ENCODE measurements at places on chromosomes 1 and 21.

GRCh38 chr1:224784265-224785039 lies 145.0 kb upstream of the DNAH14 start:
- peak; percentile 12 for DNase-seq

- DNase-seq, result no peak
These were observed 4.4 kb downstream of the PLEKHO1 start for GRCh38 chr1:150154143-150154542.

DNA sequence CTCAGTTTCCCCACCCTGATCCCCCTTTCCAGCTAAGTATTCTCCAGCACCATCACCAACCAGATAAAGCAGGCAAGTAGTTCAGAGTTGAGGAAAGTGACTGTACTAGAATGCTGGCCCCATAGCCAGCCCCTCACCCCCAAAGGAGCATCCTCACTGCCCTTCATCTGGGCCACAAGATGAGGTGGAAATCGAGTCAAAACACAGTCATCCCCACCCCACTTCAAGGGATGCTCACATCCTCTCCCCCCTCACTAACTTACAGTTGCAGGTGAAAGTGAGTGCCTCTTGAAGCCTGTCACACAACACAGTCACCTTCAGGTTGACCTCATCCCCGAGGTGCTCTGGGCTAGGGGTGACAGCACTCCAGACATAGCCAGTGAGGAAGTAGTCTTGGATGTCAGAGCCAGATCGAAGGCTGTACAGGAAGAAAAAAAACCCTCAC lies 30.4 kb downstream of the PIK3C2B start:
- DNase-seq, result no peak

DNA sequence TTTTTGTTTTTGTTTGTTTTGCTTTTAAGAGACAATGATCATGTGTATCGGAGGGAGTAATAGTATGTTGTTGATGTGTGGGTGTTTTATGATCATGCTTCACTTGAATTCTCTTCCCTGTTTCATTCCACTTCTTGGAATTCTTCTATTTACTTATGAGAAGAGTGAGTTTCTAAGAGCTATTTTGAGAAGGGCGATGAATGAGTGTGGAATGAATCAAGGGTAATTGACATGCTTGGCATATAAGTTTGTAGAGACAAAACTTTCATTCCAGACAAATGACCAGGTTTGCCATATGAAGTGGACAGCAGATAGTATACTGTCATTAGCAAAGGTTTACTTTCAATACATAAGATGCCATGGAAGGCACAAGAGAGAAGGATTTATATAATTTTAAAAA lies 42.3 kb upstream of the PDC start:
- peak; percentile 30 for DNase-seq

GRCh38 chr1:12153181-12153785 lies 13.5 kb upstream of the TNFRSF1B start:
- DNase-seq, result peak; percentile 68

DNA sequence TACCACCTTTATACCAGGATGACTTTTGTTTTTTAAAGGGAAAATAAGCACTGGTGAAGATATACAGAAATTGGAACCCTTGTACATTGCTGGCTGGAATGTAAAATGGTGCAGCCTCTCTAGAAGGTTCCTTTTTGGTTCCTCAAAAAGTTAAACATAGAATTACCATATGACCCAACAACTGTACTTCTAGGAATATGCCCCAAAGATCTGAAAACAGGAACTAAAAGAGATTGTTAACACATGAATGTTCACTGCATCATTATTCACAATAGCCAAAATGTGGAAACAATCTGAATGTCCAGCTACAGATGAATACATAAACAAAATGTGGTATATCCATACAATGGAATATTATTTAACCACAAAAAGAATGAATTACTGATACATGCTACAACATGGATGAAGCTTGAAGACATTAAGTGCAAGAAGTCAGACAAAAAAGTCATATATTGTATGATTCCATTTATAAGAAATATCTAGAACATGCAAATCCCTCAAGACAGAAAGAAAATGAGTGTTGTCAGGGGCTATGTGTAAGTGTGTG lies 84.9 kb upstream of the DMRTA2 start:
- DNase-seq, result no peak

- no peak for DNase-seq
These were observed 124.8 kb downstream of the KCNN3 start for GRCh38 chr1:154745286-154745731.
